Small intestine (tissue), 16 donors: ENCODE measurements at places on chromosomes 5 and 9. TPM values are rescaled to one million over a fixed set of nuclear protein-coding genes. Genes with fewer than 3 reads are reported as not detected.

- peaks cover 7% of the 10 kb centered on the region for H3K4me1 ChIP-seq
- no peak overlapping the region for H3K4me3 ChIP-seq
- H3K27me3 ChIP-seq = no peaks in the 10 kb centered on the region
These were observed 189.1 kb upstream of the PTGER4 start for GRCh38 chr5:40490464-40491111.

- no peak overlapping the region for H3K4me3 ChIP-seq
- H3K27ac ChIP-seq = peak overlapping the region; percentile 94
- peaks cover 12% of the 10 kb centered on the region for H3K36me3 ChIP-seq
- peak; percentile 52 for DNase-seq
These were observed 32.9 kb downstream of the NDST1 start for GRCh38 chr5:150540615-150541396.

GARIN3 gene
- not detected for polyA plus RNA-seq

- no peaks in the 10 kb centered on the region for H3K27me3 ChIP-seq
- no peaks in the 10 kb centered on the region for H3K4me1 ChIP-seq
- no peak overlapping the region for H3K4me3 ChIP-seq
- peak; percentile 21 for DNase-seq
These were observed 431.6 kb upstream of the C9orf72 start for GRCh38 chr9:28004900-28005299.

DNA sequence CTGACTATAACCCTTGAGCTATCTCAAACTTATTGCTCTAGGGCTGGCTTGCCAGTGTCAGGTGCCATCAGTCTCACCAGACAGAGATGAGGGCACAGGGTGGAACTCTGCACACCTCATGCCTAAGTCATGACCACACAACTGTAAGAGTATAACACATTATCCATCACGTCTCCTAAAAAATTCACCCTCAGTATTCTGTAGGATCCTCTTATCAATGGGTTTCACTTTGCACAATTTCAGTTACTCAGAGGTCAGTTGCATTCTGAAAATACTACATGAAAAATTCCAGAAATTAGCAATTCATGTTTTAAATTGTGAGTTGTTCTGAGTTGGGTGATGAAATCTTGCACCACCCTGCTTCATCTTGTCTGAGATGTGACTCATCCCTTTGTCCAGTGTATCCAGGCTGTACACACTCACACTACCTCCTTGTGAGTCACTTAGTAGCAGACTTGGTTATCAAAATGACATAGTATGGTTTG is 690.9 kb upstream of the CDH18 start:
- H3K4me1 ChIP-seq = no peaks in the 10 kb centered on the region
- no peak overlapping the region for H3K4me3 ChIP-seq
- no peak overlapping the region for H3K27ac ChIP-seq

DNA sequence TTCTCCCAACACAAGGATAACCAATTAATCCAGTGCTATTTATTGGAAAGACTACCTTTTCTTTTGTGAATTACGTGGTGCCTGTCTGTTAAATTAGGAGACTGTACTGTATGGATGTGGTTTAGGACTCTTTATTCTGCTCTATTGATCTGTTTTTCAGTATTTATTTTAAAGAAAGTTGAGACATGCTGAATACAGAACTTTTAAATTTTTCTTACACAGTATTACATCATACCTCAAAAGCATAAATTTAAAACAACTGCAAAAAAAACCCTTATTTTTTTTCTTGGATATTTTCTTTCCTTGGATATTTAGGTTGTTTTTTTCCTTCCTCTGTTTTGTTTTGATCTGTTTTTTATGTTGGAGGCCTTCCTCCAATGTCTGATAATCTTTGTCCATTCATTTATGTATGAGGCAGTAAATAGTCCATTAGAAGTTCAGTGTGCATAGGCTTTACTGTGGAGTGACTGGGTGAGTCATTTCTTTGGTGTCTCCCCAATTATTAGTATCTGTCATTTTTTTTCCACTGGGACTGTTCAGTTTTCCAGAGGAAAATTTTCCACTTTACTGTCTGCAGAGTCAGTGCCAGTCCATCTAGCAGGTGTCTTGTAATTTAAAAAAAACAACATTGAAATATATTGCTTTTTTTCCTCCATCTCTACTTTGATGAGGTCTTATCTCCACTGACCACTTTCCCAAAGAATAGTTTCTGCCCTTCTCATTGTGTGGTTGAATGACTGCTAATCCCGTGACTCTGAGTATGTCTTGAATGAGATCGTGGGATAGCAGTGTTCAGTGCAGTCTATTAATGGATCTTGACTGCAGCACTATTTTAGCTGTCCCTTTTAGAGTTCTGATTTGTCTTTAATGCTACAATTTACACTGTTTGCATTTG is 15.2 kb downstream of the CYSTM1 start:
- DNase-seq = no peak
- no peak overlapping the region for H3K4me3 ChIP-seq
- H3K27me3 ChIP-seq = no peaks in the 10 kb centered on the region
- H3K27ac ChIP-seq = no peak overlapping the region

DNA sequence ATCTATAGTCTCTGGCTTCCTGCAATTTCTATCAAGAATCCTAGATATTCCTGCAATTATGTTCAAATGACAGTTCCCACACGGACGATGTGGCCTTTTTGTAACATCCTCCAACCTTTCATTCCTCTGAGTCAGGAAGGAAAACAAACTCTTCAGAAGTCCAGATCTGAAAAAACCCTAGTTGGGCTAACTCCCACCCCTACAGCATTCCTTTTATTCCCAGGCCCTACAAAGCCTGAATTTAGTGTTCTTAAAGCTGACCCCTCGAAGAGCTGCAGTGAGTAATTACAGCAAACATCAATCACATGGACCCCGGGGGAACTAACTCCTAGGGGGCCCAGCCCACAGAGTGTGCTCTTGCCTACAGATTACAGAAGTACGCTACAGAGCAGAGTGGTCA is 99.7 kb downstream of the SERINC5 start:
- H3K27me3 ChIP-seq = no peaks in the 10 kb centered on the region
- no peak for DNase-seq
- H3K36me3 ChIP-seq = peaks cover 13% of the 10 kb centered on the region
- no peak overlapping the region for H3K27ac ChIP-seq
- no peaks in the 10 kb centered on the region for H3K4me1 ChIP-seq

CIZ1 gene
- 88.1 TPM for polyA plus RNA-seq

- H3K27ac ChIP-seq = no peak overlapping the region
- peaks cover 4% of the 10 kb centered on the region for H3K36me3 ChIP-seq
- no peaks in the 10 kb centered on the region for H3K4me1 ChIP-seq
- DNase-seq = peak; percentile 54
- H3K4me3 ChIP-seq = no peak overlapping the region
These were observed 18.1 kb downstream of the TCF7 start for GRCh38 chr5:134132372-134133187.

DNA sequence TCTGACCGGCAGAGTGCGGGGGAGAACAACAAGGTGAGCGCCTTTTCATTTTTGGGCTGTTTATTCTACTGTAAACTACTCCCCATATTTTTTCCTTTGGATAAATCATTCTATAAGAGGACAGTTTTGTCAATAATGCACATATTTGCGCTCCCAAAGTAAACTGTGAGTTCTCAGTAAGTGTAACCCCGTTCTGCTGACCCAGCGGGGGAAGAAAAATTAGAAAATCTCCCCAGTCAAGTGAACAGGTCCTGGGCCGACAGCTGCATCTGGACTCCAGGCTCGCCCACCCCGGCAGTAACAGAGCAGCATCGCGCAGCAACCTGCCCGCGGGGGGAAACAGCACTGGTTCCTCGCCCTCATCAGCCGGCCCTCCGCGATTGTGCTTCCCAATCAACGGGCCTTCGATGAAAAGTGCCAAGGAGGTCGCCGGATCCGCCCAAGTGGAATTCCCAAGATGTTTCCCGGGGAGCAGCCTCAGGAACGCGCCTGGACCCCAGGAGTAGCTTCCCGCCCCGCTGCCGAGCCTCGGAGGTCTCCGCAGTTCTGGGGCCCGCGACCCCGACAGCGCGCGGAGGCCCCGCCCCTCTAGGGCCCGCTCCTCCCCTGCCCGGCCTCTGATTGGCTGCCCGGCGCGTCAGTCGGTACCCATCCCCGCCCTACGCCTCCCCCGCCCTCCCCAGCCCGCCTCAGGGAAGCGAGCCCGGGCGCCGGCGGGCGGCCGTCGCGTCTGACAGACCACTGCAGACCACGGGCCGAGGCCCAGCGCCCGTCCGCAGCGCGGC is at the start of gene OTULINL:
OTULINL (plus strand) TSS at position 687 of the 785 bp plus-strand sequence. CDS start 103 bp downstream, outside the sequence.
- H3K36me3 ChIP-seq = no peaks in the 10 kb centered on the region
- DNase-seq = peak; percentile 92
- peaks cover 3% of the 10 kb centered on the region for H3K4me1 ChIP-seq

C9orf50 gene
- polyA plus RNA-seq = 0.27 TPM
